ENCODE measurements at places on chromosomes 13 and 19.

DNA sequence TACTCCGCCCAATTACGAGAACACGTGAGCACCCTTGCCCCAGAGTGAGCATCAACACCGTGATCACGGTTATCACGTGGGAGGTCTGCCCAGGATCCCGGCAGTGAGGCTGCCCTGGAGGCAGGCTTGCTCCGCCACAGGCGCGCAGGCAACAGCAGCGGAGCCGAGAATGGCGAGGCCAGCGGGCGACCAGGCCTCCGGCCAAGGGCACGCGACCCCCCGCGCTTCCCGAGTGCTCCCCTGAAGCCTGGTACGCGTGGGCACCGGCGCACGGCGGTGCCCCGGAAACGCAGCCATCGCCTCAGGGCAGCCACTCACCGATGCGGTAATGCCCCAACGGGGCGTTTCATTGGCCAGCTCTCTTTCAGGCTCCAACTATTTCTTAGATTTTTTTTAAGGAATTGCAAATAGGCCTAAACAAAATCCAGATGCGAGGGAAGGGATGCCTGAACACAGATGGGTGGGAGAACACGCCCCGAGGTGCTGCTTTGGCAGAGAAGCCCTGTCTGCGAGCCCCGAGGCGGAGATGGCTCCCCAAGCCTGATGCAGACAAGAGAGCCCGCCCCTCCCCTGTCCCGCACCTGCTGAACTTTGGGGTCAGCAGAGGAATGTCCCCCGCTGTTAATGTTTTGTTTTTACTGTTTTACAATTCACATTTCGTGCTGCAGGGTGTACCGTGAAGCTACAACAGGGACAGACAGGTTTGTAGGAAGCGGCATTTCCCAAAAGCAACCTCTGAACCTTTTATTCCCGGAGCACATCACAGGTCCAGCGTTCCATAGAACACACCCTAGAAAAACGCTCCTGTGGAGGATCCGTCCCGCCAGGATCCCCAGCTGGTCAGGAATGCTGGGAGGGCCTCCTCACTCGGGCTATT is 132.7 kb downstream of the ZDHHC20 start:
- DNase-seq = peak; percentile 29

DNA sequence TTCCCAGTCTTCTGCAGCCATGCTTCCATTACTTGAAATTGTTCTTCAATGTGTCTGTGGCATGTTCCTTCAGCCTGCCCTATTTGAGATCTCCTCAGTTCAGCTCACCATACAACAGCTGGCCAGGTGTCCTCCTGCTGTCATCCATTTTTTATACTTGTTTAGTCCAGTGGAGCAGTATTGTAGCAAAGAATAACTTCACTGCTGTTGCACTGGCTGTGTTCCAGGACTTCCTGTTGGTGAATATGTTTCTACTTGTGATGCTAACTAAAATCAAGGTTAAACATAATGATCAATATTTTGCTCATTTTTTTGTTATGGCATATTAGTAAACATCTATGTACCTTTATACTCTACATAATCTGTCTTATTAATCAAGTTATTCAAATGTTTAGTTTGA is 1394.1 kb downstream of the PCDH9 start:
- no peak for DNase-seq

DNA sequence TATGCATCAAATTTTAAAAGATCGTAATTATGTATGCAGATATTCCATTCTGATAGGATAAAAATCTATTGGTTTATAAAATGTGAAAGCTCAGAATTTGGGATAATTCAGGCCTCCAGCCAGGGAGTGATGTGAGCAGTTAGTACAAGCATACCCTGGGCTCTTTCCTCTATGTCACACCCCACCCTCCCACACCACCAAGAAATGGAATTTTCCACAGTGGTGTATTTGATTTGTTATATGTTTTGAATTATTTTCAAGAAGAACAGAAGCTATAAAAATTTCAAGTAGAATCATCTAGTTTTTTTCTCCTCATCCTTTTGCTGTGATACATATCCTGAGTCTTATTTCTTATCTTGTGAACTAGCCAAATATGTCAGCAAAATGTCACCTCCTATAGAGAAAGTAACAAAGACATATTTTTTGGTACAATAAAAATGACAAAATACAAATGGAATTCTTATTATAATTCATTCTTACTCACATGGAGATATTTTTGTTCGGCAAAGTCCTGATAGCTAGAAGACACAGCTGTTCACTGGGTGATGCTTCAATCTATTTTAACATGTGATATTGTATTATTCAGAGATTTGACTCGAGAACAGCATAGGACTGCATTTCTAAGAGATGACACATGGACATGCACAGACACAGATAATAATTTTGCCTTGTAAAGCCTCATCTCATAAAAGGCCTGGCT is 61.2 kb upstream of the FRY start:
- no peak for DNase-seq

DNA sequence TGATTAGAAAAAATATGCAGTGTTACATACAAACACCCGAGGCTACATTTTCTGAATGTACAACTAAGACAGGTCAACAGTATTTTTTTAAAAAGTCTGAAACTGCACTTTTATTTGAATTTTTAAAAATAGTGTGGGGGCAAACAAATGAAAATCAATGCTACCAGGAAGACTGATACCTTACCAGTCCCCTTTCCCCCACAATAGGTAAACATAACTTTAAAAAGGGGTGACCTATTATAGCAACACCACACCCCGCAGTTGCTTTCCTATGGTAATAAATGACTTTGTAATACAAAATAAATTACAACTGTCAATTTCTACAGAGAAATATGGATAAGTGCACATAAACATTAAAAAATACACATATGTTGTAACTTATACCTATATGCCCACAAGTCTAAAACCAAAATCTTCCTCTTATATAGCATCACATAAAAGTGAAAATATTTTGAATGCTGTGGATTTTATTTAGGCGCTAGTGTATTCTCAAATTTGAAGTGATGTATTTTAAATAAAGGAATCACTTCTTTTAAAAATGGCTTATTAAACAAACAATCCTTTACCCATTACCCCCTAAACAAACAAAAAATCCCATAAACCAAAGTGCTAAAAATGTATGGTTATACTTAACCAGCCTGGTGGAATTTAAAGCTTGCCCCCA is 63.1 kb downstream of the KCNRG start:
- no peak for DNase-seq

DNA sequence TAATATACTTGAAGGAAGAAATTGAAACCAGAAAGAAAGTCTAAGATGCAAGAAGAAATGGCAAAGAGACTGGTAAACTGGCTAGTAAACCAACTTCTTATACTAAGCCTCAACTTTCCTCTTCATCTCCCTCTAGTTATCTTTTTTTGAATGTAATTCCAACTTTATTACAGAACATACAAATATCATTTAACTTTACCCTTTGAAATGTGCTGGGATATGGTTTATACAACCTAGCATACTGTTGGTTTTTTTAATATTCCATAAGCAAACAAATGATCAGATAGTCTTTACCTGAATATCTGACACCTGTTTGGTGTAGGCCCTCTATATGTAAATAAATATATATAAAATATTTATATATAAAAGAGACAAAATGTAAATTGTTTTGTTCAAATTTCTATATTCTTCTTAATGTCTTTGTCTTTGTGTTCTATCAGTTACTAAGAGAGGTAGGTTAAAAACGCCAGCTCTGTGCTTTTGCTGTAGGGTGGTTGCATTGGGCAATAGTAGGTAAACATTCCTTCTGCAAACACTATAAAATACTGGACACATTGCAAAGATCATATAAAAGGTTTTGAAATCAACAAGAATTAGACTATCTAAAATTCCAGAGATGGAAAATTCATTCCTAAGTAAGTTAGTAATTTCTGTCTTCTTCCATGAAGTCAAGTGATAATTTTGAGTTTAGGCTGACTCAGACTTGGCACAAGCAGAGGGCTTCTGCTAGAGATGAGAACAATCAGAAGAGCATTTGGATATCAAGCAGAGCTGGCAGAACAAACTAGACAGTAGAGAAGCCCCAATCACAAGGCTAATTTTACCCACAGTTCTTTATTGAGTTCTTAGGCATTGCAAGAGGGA is 383.3 kb downstream of the RFC3 start:
- no peak for DNase-seq

- peak; percentile 34 for DNase-seq
Observed at GRCh38 chr13:40494513-40494912, 171.9 kb downstream of the FOXO1 start.

DNA sequence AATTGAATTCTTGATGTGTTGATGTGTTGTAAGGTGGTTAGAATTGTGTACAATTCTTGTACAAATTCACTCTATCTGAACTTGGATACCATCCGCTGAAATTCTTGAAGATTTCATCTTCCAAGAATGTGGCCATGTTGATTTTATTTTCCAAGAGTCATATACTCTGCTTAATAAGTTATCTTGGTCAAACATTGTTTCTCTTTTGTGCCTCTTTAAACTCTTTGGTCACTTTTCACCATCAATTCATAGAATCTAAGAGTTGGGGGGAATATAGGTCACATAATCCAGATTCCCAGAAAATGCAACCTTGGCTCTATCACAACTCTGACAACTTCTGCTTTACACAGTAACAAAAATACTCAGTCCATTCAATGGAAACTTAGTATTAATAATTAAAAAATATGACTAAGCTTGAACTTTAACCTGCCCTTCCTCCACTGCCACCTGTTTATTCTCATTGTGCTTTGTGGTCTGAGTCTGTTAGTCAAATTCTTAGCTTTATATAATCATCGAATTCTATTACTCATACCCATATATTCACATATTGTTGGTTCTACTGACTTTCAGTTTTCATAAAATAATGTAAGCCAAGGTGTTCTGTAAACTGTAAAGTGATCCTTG is 373.2 kb downstream of the LMO7 start:
- no peak for DNase-seq

- no peak for DNase-seq
Observed at GRCh38 chr13:98792321-98792720, 39.8 kb upstream of the SLC15A1 start.

DNA sequence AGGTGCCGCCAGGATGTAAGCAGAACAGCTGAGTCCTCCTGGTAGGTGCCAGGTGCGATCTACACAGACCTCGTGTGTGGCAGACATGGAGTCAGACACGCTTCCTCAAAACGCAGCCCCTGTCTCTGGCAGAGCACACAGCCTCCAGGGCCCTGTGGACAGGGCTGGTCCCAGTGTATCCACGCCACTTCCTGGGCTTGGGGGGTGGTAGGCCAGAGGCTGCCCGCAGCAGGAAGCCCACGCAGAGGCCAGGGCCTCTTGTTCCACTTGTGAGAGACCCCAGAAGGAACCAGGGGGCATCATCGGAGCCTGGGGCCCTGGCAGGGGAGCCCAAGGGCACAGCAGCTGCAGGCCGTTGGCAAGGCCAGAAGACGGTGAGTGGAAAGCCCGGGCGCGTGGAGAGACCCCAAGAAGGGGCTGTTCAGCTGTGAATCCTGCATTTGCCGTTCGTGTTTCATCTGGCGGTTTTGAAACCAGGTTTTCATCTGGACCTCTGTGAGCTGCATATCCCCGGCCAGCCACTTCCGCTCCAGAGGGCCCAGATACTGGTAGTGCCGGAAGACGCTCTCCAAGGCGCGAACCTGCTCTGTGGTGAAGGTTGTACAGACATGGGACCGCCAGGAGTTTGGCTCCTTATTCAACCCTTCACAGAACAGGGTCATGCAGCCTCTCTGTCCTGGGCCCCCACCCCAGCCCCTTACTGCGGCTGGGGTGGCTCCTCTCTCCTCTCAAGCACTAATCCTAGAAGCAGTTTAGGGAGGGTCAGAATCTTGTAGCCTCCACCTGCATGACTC is 25.1 kb upstream of the SLITRK1 start:
- DNase-seq = no peak

GRCh38 chr19:32373585-32374295 is 28.3 kb downstream of the ZNF507 start:
- DNase-seq = peak; percentile 83

GRCh38 chr19:51520728-51521127 is 10.7 kb downstream of the SIGLEC6 start:
- DNase-seq = no peak

- peak; percentile 15 for DNase-seq
Observed at GRCh38 chr19:4534836-4535658, at the start of gene PLIN5. Gene PLIN5 (minus strand): TSS chr19:4535224. CDS start chr19:4534074, 1,150 bp downstream.

- DNase-seq = peak; percentile 37
Observed at GRCh38 chr13:31982540-31982939, 49.0 kb upstream of the FRY start.

GRCh38 chr13:108077284-108077683 is 138.1 kb downstream of the LIG4 start:
- DNase-seq = no peak

GRCh38 chr13:63910511-63910910 is 2494.9 kb upstream of the PCDH20 start:
- peak; percentile 5 for DNase-seq

DNA sequence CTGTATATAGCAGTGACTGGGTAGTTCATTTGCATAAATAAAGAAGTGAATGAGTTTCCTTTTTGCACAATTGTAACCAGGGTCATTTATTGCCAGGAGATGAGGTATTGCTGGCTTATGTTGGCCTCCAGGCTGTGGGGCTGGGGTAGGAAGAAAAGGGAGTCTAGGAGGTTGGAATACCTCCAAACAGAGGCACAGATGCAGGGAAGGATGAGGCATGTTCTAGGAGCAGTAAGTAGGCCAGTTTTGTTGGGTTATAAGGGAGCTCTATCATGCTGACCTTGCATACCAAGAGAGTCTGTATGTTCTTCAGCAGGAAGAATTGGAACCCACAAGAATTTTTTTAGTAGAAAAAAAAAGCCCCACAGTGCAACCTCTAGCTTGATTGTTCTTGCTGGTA is 17.2 kb upstream of the CYSLTR2 start:
- DNase-seq = no peak

DNA sequence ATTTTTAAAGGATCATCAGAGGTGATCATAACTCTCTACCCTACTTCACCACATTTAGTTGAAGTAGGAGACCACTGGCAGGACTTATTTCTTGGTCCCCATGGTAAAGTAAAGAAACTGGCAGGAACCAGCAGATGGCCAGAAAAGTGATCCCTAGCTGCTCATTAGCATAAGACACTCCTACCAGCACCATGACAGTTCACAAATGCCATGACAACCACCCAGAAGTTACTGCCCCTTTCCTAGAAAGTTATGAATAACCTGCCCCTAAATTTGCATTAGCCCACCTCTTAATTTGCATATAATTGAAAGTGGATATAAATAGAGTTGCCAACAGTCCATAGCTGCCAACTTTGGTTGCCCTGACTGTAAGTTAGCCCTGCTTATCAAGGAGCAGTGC is 18.4 kb upstream of the RUBCNL start:
- no peak for DNase-seq

DNA sequence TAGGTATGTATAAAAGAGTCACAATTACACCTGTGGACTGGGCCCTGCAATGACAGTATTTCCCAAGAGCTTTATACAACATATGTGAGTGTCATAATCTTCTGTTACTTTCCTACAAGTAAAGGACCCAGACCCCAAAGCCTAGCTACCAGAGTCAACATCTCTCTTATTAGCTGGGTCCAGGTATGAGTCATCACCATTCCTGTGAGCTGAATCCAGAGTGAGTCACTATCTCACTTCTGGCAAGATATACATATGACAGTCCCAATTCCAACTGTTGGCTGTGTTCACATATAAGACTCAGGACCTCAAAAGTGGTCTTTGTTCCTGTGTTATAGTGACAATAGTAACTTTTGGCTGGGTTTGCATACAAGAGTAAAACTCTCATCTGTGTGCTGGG is 46.7 kb downstream of the ZNF729 start:
- DNase-seq = no peak

Measured in pons (tissue), 1 donor.